CD4-positive, alpha-beta T cell treated with Interleukin-15 for 1 hour (primary cell): ENCODE measurements at places on chromosomes 1 and 21.

- DNase-seq = no peak
These were observed 31.6 kb upstream of the ABCB10 start for GRCh38 chr1:229590119-229590518.

GRCh38 chr1:221837896-221838295, 96.0 kb upstream of the DUSP10 start:
- no peak for DNase-seq

DNA sequence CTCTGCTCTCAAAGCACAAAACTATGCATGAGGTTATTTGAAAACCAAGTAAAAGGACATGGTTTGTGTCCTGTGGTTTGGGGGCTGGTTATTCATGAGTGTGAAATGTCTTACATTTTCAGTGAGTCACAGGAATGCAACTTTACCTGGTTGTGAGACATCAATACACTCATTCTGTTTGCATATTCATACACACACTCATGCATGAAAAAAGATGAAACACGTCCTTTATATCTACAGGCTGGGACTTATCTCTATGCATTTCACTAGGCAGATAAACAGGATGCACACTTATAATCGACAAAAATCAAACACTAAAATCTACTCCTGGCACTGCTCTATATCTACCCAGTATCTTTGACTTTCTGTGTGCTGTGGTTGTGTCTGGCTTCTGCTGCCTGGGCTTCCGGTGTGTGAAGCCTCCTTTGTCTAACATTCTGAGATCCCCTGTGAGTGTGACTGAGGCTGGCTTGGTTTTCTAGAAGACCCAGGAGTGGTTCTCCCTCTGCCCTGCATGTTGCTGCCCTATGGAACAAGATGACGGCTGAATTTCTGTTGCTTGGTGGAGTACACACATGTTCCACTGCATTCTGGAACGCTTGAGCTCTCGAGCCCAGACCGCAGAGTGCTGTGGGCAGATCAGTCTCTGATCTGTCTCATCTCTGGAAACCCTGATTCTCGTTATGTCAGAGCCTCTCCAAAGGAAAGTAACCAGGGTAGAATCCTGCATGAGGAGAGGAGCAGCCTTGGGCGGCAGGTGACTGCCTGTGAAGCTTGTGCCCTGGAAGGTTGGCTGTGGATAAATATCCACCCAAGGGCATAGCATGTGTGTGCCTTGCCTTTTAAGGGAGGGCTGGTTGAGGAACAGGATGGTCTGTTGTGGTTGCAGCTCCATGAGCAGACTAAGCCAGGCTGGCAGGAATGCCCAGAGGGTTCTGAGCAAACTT, 19.7 kb upstream of the FASLG start:
- DNase-seq = peak; percentile 37

DNA sequence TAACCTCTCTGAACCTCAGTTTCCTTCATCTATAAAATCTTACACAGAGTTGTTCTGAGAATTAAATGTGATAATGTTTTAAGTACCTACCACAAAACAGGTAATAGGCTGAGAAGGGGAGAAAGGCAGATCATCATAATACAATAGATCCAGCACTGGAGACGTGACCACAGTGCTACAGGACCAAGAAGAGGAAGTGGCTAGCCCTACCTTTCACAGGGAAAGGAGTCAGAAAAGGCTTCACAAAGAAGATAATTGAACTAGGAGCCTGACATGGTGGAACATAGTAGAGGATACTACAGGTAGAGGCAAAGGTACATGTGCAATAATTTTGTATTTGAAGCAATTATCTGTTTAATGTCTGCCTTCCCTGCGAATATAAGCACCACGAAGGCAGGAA, 45.1 kb downstream of the ERI3 start:
- DNase-seq = no peak

- peak; percentile 65 for DNase-seq
These were observed 12.0 kb upstream of the FCAMR start for GRCh38 chr1:206982216-206982615.

DNA sequence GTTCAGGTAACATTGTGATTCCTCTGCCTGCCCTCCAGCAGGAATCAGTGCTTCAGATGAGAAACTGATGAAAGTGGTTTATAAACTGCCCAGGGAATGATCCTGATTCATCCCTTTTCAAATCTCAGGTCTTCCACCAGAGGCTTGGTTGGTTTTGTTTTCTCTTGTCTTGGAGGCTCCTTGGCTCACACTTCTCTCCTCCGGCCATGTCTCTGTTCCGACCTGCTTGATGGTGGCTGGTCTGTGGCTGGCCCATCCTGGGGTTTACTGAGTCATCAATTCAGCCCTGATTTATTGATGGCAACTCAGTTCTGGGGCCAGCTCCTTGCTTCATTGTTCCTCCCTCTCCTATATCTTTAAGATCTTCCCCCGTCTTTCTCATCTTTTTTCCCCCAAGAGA, 56.6 kb upstream of the SLC2A1 start:
- DNase-seq = no peak

DNA sequence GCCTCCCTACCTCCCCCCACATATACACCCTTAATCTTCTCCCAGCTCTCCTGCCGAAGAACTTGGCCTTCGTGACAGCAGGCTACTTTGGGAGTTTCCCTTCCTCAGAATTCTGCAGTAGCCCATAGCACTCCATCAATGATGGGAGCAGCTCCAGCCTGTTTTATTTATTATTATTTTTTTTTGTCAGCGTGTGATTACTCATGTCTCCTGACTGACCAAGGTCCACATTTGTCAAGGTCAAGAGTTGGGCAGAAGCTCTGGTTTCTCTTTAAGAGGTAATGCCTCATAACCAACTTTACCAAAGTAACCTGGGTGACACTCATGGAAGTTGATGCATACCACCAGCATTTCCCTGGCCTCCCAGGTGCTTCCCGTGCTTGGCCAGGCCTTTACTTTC, 125.4 kb downstream of the ZZZ3 start:
- DNase-seq = no peak

DNA sequence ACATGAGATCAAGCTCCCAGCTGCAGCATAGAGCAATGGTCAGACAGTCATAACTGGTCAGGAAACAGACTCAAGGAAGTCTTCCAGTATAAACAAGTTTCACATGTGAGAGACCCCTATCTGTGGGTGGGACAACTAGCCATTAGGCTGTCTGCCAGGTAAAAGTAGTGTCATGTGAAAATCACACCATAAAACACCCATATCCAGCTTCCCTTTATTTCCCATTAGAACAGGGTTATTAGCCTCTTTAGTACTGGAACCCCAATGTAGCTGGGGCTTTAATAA, 426.7 kb downstream of the KCNT2 start:
- DNase-seq = no peak

GRCh38 chr1:100643471-100644196, 75.9 kb upstream of the VCAM1 start:
- DNase-seq = no peak

DNA sequence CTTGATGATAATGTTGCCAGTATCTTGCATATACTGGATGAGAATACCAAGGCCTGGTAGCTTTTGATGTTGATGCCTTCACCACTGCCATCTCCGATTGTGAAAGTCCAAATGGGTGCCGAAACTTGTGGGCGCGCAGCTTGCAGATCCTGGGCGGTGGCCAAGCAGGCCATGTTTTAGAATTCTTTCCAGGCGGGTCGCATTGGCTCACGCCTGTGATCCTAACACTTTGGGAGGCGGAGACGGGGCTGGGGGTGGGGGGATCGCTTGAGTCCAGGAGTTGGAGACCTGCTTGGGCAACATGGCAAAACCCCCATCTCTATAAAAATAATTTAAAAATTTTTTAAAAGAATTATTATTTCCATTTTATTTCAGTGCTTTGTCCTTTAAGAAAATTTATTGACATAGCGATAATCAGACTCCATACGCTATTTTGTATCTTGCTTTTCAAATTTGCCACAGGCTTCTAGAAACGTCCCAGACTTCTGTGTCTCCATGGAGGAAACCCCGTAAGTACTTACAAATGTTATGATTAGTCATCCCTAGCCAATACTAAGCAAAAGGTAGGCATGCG, 592 bp upstream of the ZNF326 start:
- DNase-seq = no peak

DNA sequence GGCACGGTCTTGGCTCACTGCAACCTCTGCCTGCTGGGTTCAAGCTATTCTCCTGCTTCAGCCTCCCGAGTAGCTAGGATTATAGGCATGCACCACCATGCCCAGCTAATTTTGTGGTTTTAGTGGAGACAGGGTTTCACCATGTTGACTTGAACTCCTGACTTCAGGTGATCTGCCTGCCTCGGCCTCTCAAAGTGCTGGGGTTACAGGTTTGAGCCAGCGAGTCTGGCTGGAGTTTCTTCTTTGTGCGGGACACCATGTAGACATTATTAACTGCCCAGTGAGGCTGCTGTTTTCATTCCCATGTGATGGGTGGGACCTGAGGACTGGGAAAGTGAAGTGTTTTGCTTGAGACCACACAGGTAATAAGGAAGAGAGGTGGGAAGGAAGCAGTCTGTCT, 23.3 kb downstream of the PLA2G5 start:
- no peak for DNase-seq

DNA sequence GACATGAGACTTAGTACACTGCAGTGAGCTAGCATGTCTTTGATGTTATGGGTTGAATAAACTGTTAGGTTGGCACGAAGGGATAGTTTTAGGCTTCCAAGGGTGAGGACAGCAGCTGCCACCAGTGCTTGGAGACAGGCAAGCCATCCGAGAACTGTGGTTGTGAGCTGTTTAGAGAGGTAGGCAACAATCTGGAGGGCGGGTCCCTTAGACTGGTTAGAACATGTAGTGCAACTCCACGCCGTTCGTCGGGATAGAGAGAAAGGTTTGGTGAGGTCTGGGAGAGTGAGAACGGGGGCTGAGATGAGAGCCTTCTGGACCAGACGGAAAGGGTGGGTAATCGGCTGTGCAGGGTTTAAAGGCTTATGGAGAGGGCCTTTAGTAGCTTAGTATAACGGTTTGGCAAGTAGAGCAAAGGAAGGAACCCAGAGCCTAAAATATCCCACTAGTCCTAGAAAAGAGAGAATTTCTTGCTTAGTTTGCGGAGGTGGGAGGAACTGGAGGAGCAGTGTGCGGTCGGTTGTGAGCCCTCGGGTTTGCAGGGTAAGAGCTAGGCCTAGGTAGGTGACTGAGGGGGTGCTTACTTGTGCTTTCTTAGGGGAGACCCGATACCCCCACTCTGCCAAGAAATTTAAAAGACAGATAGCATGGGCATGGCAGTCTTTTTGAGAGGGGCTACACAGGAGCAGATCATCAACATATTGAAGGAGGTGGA, 72.8 kb downstream of the CNST start:
- no peak for DNase-seq

DNA sequence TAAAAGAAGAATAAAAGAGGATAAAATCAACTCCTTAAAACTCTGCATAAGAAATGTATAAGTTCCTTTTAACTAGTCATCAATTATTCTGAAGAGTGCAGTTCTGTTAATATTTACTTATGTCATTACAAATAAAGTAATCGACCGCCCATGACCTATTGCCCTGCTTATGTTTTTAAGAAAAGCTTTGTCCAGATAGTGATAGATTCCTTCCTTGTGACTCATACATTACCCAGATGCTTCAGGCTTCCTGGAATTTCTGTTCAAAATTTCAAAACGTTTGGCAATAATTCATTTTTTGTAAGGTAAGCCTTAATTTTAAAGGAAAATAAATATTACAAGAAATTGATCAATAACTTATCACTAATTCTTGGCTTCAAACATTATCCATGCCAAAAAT, 918.2 kb upstream of the ADGRL2 start:
- no peak for DNase-seq

GRCh38 chr1:10908266-10908665, 104.2 kb upstream of the TARDBP start:
- no peak for DNase-seq

- no peak for DNase-seq
These were observed 68.3 kb downstream of the PRRX1 start for GRCh38 chr1:170732252-170732588.

DNA sequence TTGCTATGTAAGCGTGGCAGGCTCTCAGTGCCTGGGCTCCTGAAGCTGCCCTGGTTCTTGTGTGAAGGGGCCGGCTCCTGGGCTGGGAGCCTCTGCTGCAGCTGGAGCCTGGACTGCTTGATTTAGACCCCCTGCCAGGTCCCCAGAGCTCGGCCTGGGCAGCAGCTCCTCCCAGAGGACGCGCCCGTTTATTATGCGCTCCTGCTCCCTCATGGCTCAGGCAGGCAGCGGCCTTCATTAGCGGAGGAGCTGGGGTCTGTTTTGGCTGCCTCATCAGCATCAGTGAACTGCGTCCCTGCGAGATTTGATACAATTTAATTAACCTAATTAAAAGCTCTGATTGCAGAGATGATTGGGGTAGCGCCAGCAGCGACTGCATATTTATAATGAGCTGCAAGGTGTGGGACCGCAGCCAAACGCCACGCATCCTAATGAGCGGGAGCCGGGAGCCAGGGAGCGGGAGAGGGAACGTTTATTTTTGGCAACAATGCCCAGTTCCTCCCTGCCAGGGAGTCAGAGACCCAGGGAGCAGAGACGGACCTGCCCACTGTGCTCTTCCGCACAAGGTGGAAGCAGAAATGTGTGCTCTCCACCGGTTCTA, 16.6 kb downstream of the UTP11 start:
- DNase-seq = no peak

DNA sequence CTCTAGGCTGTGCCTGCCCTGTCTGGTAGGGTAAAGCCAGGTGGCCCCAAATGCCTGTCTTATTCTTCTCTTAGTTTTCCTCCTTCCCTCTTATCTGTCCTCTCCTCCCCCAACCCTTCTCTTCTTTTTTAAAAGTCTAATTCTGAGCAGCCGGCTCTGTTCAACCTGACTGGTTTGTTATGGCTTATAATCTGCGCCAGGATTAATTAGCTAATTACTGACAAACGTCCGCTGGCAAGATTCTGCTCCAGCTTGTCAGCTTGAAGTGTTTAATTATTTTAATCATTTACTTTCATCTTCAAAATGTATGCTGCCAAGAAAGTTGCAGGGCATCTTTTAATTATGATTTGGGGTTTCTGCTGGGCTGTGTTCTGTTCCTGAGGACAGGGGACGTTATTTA, 27.2 kb upstream of the PSMB2 start:
- no peak for DNase-seq

- DNase-seq = peak; percentile 24
These were observed 13.8 kb downstream of the ADORA3 start for GRCh38 chr1:111489604-111490003.

DNA sequence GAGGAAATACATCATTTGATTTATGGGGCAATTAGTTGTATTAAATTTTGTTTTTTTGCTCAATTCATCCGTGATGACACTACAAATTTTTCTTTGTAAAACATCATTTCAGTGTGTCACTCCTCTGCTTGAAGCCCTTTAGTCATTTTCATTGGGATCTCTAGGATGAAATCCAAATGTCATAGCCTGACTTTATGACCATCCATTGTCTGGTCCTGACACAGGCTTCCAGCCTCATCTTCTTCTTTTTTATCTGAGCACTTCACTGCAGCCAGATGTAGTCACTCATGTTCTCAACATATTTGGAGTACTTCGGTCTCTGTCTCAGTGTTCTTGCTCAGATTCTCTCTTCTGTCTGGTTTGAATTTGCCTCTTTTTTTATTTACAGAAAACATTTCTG, 173.1 kb downstream of the HMCN1 start:
- no peak for DNase-seq

- DNase-seq = no peak
These were observed 134.4 kb downstream of the ZNF281 start for GRCh38 chr1:200275415-200275814.

GRCh38 chr1:147504801-147505311, 36.4 kb upstream of the BCL9 start:
- DNase-seq = no peak
